ENCODE measurements at places on chromosomes 4 and X.

- DNase-seq, result no peak
Observed at GRCh38 chr4:35943606-35944005, 300.7 kb downstream of the ARAP2 start.

- DNase-seq, result no peak
Observed at GRCh38 chr4:165053645-165054044, at the start of gene TRIM75. TSS of gene TRIM75 (plus strand) at chr4:165053866. CDS start at chr4:165059148, 5,282 bp downstream.

DNA sequence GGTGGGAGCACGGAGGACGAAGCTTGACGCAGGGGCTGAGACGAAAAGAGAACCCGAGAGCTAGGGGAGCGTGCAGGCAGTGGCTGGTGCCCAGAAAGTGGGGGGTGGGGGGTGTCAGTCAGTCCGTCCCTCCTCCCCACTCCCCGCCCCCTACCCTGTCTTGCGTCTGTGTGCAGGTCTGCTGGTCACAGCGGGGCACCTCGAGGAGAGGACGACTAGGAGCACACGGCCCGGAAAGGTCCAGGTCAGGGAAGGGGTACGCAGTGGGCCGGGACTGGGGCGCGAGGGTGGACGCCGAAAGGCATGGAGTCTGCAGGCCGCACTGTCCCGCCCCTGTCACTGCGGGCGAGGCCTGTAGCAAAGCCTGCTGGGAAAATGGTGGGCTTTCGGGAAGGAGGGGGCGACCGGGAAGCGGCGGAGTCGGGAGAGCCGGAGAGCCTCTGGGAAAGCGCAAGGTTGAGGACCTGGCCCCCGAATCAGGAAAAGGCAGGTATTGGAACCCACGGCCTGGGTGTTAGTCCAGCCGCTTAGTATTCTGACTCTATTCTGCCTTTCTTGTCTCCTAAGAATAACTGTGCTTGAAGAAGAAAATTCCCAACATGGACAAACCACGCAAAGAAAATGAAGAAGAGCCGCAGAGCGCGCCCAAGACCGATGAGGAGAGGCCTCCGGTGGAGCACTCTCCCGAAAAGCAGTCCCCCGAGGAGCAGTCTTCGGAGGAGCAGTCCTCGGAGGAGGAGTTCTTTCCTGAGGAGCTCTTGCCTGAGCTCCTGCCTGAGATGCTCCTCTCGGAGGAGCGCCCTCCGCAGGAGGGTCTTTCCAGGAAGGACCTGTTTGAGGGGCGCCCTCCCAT is 769 bp downstream of the TCEAL1 start:
- peak; percentile 17 for DNase-seq

- DNase-seq, result peak; percentile 10
Observed at GRCh38 chr4:40152637-40153036, 44.2 kb upstream of the RHOH start.

GRCh38 chr4:137923494-137923893 is 318.7 kb downstream of the SLC7A11 start:
- no peak for DNase-seq

- no peak for DNase-seq
Observed at GRCh38 chr4:1784789-1785591, 8.1 kb upstream of the FGFR3 start.

GRCh38 chr4:78313754-78314120 is 237.8 kb upstream of the ANXA3 start:
- DNase-seq, result no peak

DNA sequence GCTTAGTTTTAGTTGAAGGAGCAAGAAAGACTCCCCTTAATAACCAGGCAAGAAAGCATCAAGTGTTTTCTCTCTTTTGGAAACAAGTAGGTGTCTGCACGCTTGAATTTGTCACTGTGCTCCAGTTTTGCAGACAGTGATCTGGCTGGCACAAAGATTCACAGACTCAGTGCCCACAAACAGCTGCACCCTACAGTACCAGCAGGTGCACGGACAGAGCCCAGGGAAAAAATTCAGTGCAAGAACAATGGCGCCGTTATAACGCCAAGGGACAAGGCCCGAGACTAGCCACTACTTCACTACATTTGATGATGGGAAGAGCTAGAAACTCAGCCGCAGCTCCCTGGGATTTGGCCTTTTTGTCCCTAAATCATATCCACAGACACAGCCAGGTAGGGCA is 56.0 kb downstream of the ZNF827 start:
- DNase-seq, result no peak

DNA sequence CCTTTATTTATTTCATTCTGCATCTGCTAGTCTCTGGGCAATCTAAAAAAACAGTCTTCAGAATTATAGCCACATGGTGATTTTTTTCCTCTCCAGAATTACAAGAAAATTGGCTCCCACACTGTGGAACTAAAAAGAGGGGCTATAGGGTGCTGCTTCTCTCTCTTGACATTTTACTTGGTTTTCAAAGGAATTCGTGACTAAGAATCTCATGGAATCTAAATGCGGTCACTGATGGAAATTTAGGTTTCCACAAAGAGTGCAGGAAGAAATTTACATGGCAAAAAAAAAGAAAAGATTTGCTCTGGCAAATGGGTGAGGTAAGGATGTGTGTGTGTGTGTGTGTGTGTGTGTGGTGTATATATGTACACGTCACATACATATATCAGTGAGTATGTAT is 10.2 kb downstream of the ATXN3L start:
- no peak for DNase-seq

DNA sequence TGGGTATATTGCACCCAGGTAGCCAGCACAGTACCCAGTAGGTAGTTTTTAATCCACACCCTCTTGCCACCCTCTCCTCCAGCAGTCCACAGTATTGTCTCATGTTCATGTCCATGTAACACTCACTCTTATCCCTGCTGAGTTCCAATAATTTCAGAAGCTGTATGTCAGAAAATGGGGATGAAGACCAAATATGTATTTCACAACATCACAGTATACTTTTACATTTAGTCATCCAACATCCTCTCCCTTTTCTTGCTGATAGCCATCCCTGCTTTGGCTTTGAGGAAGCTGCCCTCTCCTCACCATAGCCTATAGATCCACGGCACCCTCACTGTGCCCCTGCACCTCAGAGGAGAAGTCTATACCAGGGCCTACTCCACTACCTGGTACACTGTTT is 126.0 kb upstream of the LDB2 start:
- DNase-seq, result no peak

DNA sequence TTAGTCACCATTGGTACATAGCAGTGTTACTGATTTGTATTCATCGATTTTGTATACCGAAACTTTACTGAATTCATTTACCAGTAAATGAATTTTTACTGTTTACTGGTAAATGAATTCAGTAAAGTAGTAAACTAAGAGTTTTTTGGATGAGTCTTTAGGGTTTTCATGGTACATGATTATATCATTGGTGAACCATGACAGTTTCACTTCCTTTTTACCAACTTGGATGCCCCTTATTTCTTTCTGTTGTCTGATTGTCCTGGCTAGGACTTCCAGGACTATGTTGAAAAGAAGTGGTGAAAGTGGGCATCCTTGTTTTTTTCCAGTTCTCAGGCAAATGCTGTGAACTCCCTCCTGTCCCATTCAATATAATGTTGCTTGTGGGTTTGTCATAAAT is 494.9 kb downstream of the GALNTL6 start:
- no peak for DNase-seq

- DNase-seq, result no peak
Observed at GRCh38 chrX:139647597-139647996, 60.4 kb downstream of the MCF2 start.

DNA sequence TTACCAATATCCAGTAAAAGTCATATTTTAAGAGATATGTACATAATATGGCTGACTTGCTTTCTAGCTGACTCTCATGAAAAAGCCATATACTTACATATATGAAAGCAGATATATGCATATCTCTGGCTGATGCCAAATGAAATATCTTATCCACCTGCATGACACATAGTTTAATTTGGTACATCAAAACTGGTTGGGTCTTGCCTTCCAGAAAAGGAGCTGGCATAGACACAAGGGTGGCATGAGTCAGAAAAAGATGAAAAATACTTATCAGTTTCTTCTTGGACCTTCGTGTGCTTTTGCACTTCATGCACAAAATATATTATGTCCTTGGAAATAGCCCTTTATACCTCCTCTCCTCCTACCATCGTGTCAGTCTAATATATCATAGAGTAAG is 32.1 kb downstream of the TIGD4 start:
- DNase-seq, result no peak

DNA sequence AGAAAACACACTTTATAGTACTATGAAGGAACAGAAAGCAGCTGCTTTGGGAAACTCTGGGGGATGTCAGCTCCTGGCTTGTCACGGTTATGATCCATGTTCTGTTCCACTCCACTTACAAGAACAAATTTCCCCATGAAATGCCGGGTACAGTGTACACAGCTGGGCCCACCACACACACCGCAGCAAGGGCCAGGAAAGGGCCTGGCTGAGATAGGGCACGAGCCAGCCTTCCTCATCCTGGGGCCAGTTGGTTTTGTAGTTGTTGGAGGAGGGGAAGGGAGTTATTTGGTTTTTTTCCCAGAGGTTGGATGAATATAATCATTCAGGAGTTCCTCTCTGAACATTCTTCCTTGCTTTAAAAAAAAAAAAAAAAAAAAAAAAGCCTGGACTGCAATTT is 56.8 kb downstream of the SEPSECS start:
- DNase-seq, result no peak

DNA sequence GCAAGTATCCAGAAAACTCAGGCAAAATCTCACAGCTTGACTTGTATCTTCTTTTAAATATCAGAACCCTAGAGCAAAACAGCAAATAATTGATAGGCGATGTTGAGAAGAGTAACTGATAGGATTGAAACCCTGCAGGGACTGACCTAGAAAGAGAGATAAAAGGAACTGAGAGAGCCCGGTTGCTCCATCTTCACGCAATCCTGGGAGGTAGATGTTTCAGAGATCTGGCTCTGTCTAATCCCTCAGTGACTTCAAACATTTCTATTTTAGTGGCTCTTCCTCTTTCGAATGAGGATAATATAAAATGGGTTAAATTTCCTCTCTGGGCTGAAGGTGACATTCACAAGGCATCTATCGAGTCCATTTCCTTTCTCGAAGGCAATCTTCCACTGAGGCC is 39.3 kb upstream of the RPL34 start:
- no peak for DNase-seq

DNA sequence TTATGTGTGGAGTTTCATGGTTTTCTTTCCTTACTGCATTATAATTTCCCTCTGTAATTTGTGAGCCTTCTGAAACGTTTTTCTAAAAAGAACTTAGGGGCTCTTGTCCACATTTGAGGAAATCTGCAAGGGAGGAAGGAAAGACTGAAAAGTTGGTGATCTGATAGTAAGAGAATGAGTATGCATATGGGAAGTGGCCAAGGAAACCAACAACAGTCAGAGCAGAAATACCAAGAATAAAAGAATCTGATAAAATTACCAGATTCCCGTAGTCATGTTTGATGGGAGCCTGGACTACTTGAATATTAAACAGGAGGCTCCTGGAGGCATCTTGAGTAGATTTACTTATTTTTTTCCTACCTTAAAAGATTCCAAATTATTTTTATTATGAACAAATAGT is 50.1 kb downstream of the MEPE start:
- no peak for DNase-seq

- DNase-seq, result no peak
Observed at GRCh38 chrX:137401092-137401491, 164.8 kb upstream of the ZIC3 start.

DNA sequence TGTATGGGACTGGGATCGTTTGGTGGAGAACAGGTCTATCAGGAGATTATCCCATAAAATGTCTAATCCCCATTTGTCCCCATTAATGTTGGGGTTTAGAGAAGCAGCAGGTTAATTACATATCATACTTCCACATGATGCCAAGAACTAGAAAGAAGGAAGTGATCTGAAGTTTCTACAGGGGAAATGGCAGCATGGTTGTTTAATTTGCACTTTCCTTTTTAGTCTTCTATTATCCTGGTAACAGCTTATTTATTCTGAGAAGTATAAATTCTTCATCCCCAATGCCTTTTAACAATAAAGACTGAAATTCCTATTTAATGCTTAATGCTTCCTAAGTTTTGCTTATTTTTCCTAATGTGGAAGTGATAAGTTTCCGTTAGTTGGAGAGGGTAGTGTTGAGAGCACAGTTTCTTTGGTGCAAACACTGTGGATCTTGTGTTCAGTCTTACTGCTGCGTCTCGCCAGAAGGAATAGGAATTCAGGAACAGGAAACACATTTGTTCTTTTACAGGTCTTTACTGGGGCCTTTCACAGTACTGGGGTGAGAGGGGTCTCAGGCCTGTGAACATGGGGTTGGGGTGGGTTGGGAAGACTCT is 59.5 kb upstream of the TADA2B start:
- DNase-seq, result no peak

DNA sequence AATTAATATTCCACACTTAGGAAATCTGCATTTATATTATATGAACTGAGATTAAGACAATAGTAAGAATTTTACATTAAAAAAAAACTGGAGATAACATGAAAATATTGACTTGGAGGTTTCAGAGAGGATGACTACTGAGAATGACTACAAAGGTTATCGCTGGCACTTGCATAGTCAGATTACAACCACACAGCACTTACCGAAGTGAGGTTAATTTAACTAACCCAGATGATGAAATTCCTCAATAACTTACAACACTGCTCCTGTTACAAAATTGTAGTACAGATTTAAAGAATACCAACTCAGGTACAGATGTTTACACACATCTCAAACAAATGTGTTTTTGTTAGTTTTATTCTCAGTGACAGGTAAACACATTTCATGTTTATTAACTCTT is 283.5 kb downstream of the CAMK2D start:
- DNase-seq, result no peak

GRCh38 chrX:154724993-154725756 is 25.7 kb downstream of the GAB3 start:
- no peak for DNase-seq

DNA sequence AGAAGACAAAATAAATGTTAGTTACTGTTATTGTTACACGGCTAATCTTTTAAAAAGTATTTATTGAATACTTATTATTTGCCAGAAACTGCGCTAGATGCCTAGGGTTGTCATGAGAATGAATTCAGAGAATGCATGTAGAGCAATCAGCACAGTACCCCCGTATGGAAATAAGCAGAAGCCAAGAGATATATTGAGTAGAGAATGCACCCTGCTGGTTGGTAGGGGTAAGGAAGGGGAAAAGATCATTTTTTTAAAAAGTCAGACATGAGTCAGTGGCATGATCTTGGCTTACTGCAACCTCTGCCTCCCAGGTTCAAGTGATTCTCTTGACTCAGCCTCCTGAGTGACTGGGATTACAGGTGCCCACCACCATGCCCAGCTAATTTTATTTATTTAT is 13.1 kb upstream of the DRP2 start:
- DNase-seq, result peak; percentile 4

DNA sequence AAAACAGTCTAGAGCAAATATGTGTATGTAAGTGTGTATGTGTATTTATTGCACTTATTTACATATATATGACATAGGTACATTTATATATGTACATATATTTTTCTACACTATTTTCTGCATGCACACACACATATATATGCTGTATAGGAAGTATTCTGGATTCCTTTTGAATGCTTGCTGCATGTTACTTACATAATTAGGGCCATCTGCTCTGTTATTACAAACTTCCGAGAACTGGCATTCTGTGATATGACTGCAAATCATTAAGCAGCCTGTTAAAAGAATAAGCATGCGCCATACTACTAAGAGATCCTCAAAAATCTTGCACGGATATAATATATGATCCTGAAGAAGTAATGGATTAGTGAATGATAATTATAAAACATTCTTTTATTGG is 1157.6 kb upstream of the TENM3 start:
- DNase-seq, result no peak

Measured in stimulated activated CD4-positive, alpha-beta T cell treated with anti-CD3 and anti-CD28 coated beads, Interleukin-4, amount 100 ng/mL, for 24 hours (primary cell).